ENCODE measurements at places on chromosomes 7 and 10. TPM values are rescaled to one million over a fixed set of nuclear protein-coding genes. Genes with fewer than 3 reads are reported as not detected.
A peak's percentile ranks its signal among the peaks of the same experiment; 100 is the strongest.

- peak; percentile 39 for DNase-seq
Observed at GRCh38 chr7:137462074-137462715, 118.7 kb upstream of the PTN start.

GRCh38 chr7:39615350-39615975, 7.9 kb upstream of the RALA start:
- DNase-seq = no peak

Gene TMEM248
- total RNA-seq = 101 TPM

Gene PKD1L1
- total RNA-seq = 0.55 TPM

Gene OPN1SW
- not detected for total RNA-seq

- no peak for DNase-seq
Observed at GRCh38 chr10:122152544-122152943, 118.6 kb upstream of the BTBD16 start.

Gene CTTNBP2
- total RNA-seq = 3.2 TPM

- DNase-seq = peak; percentile 25
Observed at GRCh38 chr10:4758256-4758655, 67.8 kb upstream of the AKR1E2 start.

DNA sequence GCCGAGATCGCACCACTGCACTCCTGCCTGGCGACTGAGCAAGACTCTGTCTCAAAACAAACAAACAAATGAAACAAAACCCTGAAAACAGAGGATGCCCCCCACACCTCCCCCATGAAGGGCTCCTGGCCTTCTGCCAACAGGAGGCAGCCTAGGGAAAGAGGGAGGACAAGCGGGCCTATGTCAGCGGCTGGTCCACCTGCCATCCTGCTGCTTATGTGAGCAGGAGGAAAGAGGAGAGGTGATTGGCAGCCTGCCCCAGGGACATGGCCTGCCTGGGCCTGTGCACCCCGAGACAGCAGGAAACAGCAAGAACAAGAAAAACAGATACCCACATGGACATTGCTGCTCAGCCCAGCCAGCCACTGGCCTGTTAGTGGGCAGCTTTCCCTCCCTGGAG, 9.1 kb upstream of the ZNF316 start:
- DNase-seq = no peak

DNA sequence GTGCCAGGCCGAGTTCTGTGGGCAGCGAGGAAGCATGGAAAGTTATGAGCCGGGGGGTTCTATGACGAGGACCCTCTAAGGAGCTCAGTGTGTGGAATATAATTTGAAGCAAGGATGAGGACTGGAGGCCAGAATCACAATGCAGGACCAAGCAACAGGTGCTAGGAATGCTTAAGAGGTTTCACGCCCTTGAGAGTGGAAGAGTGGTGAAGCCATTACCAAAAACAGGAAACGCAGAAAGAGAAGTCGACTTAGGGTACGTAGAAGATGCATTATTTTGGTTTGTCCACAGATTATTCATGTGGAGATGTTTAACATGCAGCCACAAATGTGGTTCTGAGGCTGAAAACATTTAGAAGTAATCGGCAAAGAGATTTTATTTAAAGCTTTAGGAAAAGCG, 78.7 kb downstream of the PIP4K2A start:
- no peak for DNase-seq

Gene UFSP1
- 8.9 TPM for total RNA-seq

GRCh38 chr10:14837003-14837756, 657 bp downstream of the CDNF start:
- DNase-seq = no peak

DNA sequence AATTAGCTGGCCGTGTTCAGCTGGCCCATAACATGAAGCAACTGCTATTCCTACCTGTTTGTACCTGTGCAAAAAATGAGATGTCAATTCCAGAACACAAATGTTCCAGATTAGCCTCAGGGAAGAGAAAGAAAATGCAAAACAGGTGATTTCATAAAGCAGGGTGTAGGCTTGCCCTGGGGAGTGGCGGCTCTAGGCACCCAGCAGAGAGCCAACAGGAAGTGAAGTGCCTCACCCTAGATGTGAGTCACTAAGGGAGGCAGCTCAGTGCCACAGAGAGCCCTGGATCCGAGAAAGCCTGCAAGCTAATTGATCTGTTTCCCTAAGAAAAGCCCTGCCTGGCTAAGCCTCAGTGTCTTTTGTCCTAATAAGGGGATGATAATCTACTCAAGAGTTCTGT, 240.0 kb downstream of the ARHGAP21 start:
- peak; percentile 91 for DNase-seq

Gene OPN4
- not detected for total RNA-seq

- peak; percentile 62 for DNase-seq
Observed at GRCh38 chr10:73338801-73339368, 19.8 kb downstream of the CFAP70 start.

Data from HT1080 (cell line).